ENCODE measurements at places on chromosomes 16 and 17. TPM values are rescaled to one million over a fixed set of nuclear protein-coding genes. Genes with fewer than 3 reads are reported as not detected.

GRCh38 chr16:84071121-84071520, 28.5 kb upstream of the SLC38A8 start:
- no peak for DNase-seq

GRCh38 chr17:2888326-2888725, 92.1 kb downstream of the RAP1GAP2 start:
- no peak for DNase-seq

Gene KCNG4
- not detected for total RNA-seq

Gene HOXB1
- total RNA-seq: not detected

GRCh38 chr17:68610554-68610953, 9.4 kb upstream of the FAM20A start:
- DNase-seq: no peak

Gene KRT15
- not detected for total RNA-seq
